ENCODE measurements at places on chromosomes 12 and 14. TPM values are rescaled to one million over a fixed set of nuclear protein-coding genes. Genes with fewer than 3 reads are reported as not detected.

The FAM181A gene
- not detected for polyA plus RNA-seq

The SAMD15 gene
- 0.34 TPM for polyA plus RNA-seq

The TSPAN11 gene
- polyA plus RNA-seq: 0.10 TPM

The C1RL gene
- 48.5 TPM for polyA plus RNA-seq

The REM2 gene
- not detected for polyA plus RNA-seq

The CDCA3 gene
- 1.1 TPM for polyA plus RNA-seq

The CELA1 gene
- polyA plus RNA-seq: not detected

The ST8SIA1 gene
- polyA plus RNA-seq: 1.2 TPM

The KLRK1 gene
- 1.6 TPM for polyA plus RNA-seq

The INHBC gene
- not detected for polyA plus RNA-seq

The SLC39A5 gene
- 209 TPM for polyA plus RNA-seq

The GYS2 gene
- 0.56 TPM for polyA plus RNA-seq

The L3HYPDH gene
- 27.7 TPM for polyA plus RNA-seq

The ITGB7 gene
- 3.0 TPM for polyA plus RNA-seq

The PRICKLE1 gene
- 8.2 TPM for polyA plus RNA-seq

The IQSEC3 gene
- polyA plus RNA-seq: 5.2 TPM

The CLEC1B gene
- not detected for polyA plus RNA-seq

The COCH gene
- 3.3 TPM for polyA plus RNA-seq

The ERGIC2 gene
- polyA plus RNA-seq: 32.9 TPM

The HSPA2 gene
- 7.3 TPM for polyA plus RNA-seq

The PGF gene
- polyA plus RNA-seq: 3.4 TPM

The NGB gene
- polyA plus RNA-seq: 0.14 TPM

The POTEM gene
- not detected for polyA plus RNA-seq

The RNASE1 gene
- 143 TPM for polyA plus RNA-seq

The GLI1 gene
- 0.11 TPM for polyA plus RNA-seq

The CKB gene
- 109 TPM for polyA plus RNA-seq

The BMAL2 gene
- 1.1 TPM for polyA plus RNA-seq

The KCNJ8 gene
- 11.5 TPM for polyA plus RNA-seq

The NELL2 gene
- polyA plus RNA-seq: 0.97 TPM

The ANO4 gene
- 0.11 TPM for polyA plus RNA-seq

The RNASE3 gene
- polyA plus RNA-seq: 1.4 TPM

The PRH1 gene
- 0.79 TPM for polyA plus RNA-seq

The TMEM233 gene
- 0.64 TPM for polyA plus RNA-seq

The KIF5A gene
- 0.41 TPM for polyA plus RNA-seq

The FAM222A gene
- polyA plus RNA-seq: 1.7 TPM

The P2RX2 gene
- polyA plus RNA-seq: 0.38 TPM

The HOXC9 gene
- 1.0 TPM for polyA plus RNA-seq

The IFT81 gene
- 2.7 TPM for polyA plus RNA-seq

The KRT77 gene
- 0.01 TPM for polyA plus RNA-seq

The SRGAP1 gene
- 1.8 TPM for polyA plus RNA-seq

The SYT1 gene
- 0.10 TPM for polyA plus RNA-seq

The KCNA5 gene
- 0.86 TPM for polyA plus RNA-seq

The BHLHE41 gene
- 23.2 TPM for polyA plus RNA-seq

The SELPLG gene
- 8.8 TPM for polyA plus RNA-seq

The DAAM1 gene
- 18.4 TPM for polyA plus RNA-seq

The ENO2 gene
- polyA plus RNA-seq: 4.1 TPM

The HOXC13 gene
- 0.45 TPM for polyA plus RNA-seq
